ENCODE measurements at places on chromosomes 5 and 9.
A peak's percentile ranks its signal among the peaks of the same experiment; 100 is the strongest.

GRCh38 chr9:110129425-110129824, 78.5 kb downstream of the C9orf152 start:
- DNase-seq, result no peak

- no peak for DNase-seq
These were observed 52.0 kb downstream of the ITGA2 start for GRCh38 chr5:53041071-53041692.

- peak; percentile 27 for DNase-seq
These were observed 78.4 kb upstream of the DAB2 start for GRCh38 chr5:39503155-39503554.

DNA sequence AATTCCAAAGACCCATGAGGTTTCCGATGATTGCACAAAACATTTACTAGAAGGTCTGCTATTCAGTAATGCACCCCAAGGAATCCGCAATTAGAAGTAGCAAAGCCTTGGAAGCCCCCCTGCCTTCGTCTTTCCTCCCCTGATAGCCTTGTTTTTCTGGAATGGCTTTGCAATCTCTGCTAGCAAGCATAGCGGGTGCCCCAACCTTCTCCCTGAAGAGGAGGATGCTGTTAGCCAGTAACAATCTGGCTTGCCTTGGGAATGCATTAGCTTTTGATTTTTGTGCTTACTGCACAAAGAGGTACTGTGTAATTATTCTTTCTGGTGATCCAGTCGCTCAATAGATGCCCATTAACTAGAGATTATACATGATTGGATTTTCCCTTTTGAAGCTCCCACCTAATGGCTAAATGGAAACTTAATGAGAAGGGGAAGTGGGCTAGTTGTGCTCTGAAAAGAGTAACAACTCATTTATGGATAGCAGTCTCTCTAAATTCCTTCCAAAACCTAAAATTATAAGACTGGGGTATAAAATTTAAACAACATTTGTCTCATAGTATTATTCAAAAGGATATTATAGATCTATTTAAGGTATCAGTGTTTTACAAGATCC, 91.6 kb downstream of the FBXW11 start:
- no peak for DNase-seq

DNA sequence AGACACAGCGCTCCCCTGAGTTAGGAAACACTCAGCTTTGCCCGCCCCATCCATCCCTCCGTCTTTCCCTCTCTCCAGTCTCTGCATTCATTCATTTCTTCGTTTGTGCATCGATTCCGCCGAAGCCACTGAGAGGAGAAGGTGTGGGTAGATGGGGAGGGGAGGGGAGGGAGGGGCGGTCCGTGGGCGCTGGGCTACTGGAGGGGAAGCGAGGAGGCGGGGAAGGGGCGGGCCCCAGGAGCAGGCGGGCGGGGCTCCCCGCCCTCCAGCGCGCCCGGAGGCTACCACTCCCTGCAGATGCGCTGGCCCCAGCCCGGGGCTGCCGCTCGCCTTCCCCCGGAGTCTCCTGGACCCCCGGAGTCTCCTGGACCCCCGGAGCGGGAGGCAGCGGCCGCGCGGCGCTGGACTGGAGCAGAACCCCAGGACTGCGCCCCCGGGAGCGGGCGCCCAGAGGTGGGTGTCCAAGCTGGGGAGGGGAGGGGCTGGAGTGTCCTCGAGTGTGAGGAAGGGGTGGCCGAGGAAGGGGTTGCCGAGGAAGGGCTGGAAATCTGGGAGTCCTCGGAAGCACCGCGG, 159.5 kb downstream of the C9orf152 start:
- peak; percentile 62 for DNase-seq

DNA sequence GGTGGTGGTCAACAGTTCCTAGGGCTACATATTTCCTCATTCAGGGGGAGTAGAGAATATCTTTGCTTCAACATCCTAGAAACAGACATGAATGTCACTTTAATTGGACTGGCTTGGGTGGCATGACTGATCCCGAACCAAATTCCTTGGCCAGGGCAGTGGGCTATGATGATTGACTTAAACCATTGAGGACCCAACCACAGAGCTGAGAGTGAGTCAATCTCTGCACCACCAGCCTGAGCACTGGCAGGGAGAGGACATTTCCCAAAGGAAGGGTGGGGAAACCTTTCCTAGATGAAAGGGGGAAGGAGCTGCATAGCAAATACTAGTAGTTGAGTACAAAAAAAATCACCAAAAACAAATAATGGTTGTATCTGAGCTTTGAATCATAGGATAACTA, 52.8 kb upstream of the ENTREP1 start:
- DNase-seq, result no peak

DNA sequence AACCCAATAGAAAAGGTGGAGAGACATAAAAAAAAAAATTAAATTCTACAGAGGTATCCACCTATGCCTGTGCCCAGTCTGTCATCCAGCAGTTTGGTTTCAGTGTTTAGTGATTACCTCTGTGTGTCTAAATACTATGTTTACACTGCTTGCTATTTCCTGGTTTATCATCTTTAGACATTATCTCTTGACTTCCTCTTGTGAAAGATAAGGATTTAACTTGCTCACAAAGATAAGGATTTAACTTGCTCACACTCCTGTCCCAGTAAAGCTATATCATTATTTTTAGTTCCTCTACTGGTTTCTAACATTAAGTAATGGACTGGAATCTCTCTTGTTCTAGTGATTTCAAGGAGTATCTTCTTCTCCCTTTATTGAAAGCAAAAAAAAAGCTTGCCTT, 53.9 kb upstream of the ZFR start:
- no peak for DNase-seq

GRCh38 chr9:125470767-125471580, 209.3 kb downstream of the GAPVD1 start:
- no peak for DNase-seq

- no peak for DNase-seq
These were observed 803 bp upstream of the CCNO start for GRCh38 chr5:55234121-55234700.

GRCh38 chr5:78760366-78760765, 111.8 kb upstream of the LHFPL2 start:
- no peak for DNase-seq

- DNase-seq, result no peak
These were observed 53.6 kb downstream of the FER start for GRCh38 chr5:108801301-108801700.

DNA sequence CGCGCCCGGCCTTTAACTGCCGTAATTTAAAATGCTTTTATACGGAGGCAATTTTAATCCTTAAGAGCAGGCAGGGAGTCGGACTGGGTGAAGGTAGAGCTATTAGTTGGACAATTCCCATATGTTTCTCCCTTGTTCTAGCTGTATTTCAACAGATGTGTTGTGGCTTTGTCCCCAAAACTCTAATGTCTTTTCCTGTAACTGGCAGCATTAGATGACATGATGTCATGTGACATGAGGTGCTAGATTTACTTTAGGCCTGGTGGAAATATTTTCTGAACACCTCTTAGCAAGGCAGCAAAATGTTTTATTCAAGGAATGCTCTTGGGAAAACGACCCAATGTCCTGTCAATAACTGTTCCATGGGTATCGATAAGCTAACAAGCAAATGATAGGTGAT, 8.5 kb downstream of the MYO10 start:
- no peak for DNase-seq

DNA sequence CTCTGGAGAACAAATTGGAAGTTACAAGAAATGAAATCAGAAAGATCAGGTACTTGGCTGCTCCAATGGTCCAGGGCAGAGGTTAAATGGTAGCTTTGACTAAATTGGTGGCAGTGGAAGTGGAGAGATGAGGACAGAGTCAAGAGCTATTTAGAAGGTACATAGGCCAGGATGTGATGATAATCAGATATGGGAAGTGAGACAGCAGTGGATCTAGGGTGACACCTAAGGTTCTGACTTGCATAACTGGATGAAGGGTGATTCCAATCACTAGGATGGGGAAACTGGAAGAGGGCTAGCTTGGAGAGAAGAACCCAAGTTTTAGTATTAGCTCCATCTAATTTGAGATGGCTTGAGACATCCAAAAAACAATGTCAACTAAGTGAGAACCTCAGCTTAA, 24.0 kb upstream of the NDUFB6 start:
- no peak for DNase-seq

- DNase-seq, result peak; percentile 79
These were observed 186.6 kb upstream of the PANK3 start for GRCh38 chr5:168765551-168766425.

DNA sequence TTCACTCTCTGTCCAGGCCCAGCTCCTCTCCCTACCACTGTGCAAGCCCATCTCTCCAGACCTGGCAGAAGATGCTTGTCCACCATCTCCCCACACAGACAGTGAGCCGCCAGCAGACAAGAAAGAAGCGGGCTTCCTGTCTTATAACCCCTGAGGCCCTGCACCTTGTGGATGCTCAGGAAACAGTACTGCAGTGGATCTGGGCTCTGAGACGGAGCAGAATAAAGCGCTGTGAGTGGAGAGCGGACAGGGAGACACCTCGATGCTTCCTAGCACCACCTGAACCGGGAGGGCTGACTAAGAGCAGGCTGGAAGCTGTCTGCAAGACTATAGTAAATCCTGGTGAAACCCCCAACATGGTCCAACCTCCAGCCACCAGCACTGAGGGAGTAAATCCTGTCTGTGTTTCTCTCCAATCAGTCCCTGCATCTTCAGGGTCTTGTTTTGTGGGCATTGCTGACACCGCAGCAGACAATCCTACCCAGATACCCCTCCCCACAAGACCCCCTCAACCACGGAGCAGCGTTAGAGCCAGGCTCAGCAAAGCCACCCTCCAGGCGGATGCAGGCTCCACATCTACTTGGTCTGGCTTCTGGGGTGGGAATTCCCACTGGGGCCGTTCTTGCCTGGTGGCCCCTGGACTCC, 18.7 kb downstream of the ORM2 start:
- no peak for DNase-seq

GRCh38 chr9:18676525-18676924, 202.6 kb downstream of the ADAMTSL1 start:
- no peak for DNase-seq

DNA sequence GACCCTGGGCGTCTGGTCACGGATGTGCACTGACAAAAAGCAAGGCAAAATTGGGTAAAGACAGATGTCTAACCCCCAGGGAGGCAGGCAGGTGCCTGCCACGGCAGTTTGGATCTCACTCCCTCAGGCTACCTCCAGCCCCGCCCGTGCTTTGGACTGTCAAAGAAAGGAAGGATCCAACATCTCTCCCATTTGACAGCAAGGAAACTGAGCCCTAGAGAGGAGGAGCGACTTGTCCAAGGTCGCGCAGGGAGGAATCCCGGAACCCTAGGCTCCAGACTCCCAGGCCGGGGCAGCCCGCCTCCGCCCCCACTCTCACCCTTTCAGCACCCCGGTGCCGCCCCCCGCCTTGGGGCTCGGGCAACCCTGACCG, 376 bp downstream of the GOLGA1 start:
- no peak for DNase-seq

DNA sequence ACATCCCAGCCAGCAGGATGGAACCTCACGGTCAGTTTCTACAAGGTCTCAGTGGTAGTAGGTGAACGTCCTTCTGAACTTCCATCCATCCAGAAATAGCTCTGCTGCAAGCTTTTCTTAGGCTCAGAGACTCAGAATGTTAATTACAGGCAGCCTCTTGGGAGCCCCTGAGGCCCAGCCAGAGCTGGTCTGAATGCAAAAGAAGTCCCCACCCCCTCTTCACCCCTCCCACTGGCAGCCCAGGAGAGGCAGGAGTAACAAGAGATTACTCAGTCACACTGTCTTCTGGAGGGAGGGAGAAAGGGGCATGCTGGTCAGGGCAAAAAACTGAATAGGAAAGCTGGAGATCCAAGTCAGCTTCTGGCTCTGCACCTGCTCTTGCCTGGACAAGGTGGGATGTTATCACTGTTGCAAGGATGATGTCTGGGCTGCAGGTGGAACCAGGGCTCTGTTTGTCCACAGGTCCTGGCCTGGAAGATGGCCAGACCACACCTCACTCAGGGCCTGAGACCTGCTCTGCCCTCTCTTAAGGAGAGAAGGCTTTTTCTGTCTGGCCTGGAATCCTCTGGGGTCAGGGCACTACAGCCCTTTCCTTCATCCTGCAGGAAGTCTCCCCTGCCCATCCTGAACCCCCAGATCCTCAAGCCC, 9.1 kb downstream of the ENHO start:
- DNase-seq, result no peak

GRCh38 chr5:72472031-72472430, 35.2 kb downstream of the ZNF366 start:
- DNase-seq, result no peak

DNA sequence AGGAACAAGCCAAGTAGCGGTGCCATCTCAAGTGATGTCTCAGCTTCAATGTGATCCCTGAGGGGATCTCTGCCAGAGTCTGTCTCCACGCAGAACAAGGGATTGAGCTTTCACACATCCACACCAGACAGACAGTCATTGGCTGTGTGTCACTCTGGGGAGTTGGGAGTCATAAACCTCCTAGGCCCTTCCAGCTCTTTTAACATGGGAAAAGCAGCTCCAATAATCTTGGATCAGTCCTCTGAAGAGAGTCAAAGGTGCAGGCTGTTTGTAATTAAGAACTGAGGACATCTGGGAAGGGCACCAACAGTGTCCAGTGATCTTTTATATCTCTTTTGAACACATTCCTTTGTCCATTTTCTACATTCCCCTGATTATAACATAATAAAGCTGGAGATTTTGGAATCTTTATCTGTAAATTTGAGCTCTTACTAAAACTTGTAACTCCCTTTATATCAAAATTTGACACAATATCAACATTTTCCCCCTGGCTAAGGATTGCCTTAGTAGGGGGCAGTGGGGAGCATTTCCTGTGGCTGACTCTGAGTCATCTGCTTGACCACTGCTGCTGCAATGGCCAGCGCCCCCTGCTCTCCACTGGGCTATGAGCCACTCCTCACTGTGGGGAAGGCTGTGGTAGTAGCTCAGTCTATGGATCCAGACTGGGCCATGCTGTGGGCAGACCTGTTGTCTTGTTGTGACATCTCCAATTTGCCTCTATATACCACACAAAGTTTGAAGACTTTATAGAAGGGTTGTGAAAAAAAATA, 284.4 kb downstream of the OSTF1 start:
- no peak for DNase-seq

GRCh38 chr9:17776735-17777134, 197.9 kb downstream of the SH3GL2 start:
- no peak for DNase-seq

GRCh38 chr9:130034570-130034969, 8.4 kb downstream of the FNBP1 start:
- peak; percentile 55 for DNase-seq

- no peak for DNase-seq
These were observed 668.6 kb upstream of the DMAC1 start for GRCh38 chr9:8468045-8468637.

GRCh38 chr5:76657683-76658311, 34.6 kb upstream of the F2RL2 start:
- DNase-seq, result no peak

GRCh38 chr9:112011051-112011620, 114.5 kb downstream of the UGCG start:
- no peak for DNase-seq

GRCh38 chr5:143311428-143311827, 92.1 kb downstream of the NR3C1 start:
- no peak for DNase-seq

GRCh38 chr5:168666356-168666755, 87.2 kb upstream of the PANK3 start:
- no peak for DNase-seq

DNA sequence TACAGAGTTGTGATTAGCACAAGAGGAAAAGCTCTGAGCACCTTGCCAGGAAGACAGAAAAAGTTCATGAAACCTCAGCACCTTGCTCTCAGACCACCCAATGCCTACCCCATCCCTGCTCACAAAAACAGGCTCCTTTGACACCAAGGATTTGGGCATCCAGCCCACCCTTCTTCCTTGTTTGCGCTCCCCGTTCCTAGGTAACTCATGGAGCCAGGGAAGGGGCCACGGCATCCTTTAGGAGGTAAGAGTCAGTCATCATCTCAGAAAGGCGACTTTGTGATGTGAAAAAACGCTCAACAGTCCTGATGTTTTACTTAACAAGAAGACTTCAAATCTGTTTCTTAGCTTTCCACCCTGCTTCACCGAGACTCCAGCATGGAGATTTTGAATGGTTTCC, 29.5 kb downstream of the SH3PXD2B start:
- DNase-seq, result no peak

All from fibroblast of skin of left quadriceps (primary cell).